ENCODE measurements at places on chromosomes 6 and 20. TPM values are rescaled to one million over a fixed set of nuclear protein-coding genes. Genes with fewer than 3 reads are reported as not detected.

SIRPD gene
- total RNA-seq: not detected

PPP1R3G gene
- 1.5 TPM for total RNA-seq

ULBP2 gene
- total RNA-seq: 13.7 TPM

HTR1E gene
- not detected for total RNA-seq

CLIC5 gene
- total RNA-seq: not detected

SPACA1 gene
- total RNA-seq: not detected

NKX2-2 gene
- not detected for total RNA-seq

NEURL2 gene
- 7.1 TPM for total RNA-seq

CFAP206 gene
- total RNA-seq: 0.37 TPM

C6orf118 gene
- not detected for total RNA-seq
